T-cell (primary cell): ENCODE measurements at places on chromosomes 3 and 15. TPM values are rescaled to one million over a fixed set of nuclear protein-coding genes. Genes with fewer than 3 reads are reported as not detected.

Gene LRRC31
- total RNA-seq = not detected

Gene SLC9C1
- total RNA-seq = not detected

Gene SIDT1
- 75.5 TPM for total RNA-seq

Gene ACTC1
- not detected for total RNA-seq

Gene CEP70
- 14.5 TPM for total RNA-seq

Gene FBXL22
- 2.0 TPM for total RNA-seq

Gene KPNA1
- total RNA-seq = 56.8 TPM

Gene TLR9
- total RNA-seq = 2.5 TPM

Gene GOLGA8T
- total RNA-seq = 0.82 TPM

Gene IQCH
- 2.6 TPM for total RNA-seq

Gene TBC1D2B
- 90.2 TPM for total RNA-seq

Gene RASGRF1
- 0.22 TPM for total RNA-seq

Gene CPN2
- 0.13 TPM for total RNA-seq

Gene COX17
- total RNA-seq = 33.1 TPM

Gene NDN
- total RNA-seq = 0.26 TPM

Gene IL17RE
- total RNA-seq = 1.1 TPM

Gene SLC12A1
- not detected for total RNA-seq

Gene SLC15A2
- total RNA-seq = 3.0 TPM

Gene C15orf39
- 25.2 TPM for total RNA-seq

Gene KLF15
- total RNA-seq = 0.70 TPM

Gene MYEF2
- total RNA-seq = 24.8 TPM

Gene CLDN18
- not detected for total RNA-seq

Gene CD200R1L
- total RNA-seq = not detected

Gene CCR4
- 85.4 TPM for total RNA-seq

Gene GNAT1
- not detected for total RNA-seq

Gene CPNE9
- total RNA-seq = 0.26 TPM

Gene FBXL2
- not detected for total RNA-seq

Gene CAPN3
- total RNA-seq = 19.8 TPM

Gene C3orf20
- total RNA-seq = 0.33 TPM

Gene CXCR6
- total RNA-seq = 14.7 TPM

Gene CRTAP
- total RNA-seq = 27.8 TPM

Gene ARNT2
- total RNA-seq = not detected

Gene PPP2R3A
- total RNA-seq = 0.47 TPM

Gene SLC9A9
- total RNA-seq = 24.4 TPM

Gene RNF123
- total RNA-seq = 79.8 TPM

Gene MINAR1
- 0.32 TPM for total RNA-seq

Gene PP2D1
- total RNA-seq = not detected

Gene SEMA3G
- total RNA-seq = 1.9 TPM

Gene ALDH1L1
- 0.20 TPM for total RNA-seq

Gene GOLGA8S
- 0.32 TPM for total RNA-seq

Gene RCCD1
- 21.2 TPM for total RNA-seq

Gene DENND4A
- total RNA-seq = 67.1 TPM

Gene FOXB1
- not detected for total RNA-seq

Gene ERICH6
- 0.28 TPM for total RNA-seq

Gene PLSCR5
- not detected for total RNA-seq

Gene VPS13C
- total RNA-seq = 85.6 TPM

Gene PRSS50
- total RNA-seq = not detected

Gene HYKK
- total RNA-seq = 1.7 TPM

Gene LMAN1L
- total RNA-seq = 1.6 TPM

Gene TMEM207
- not detected for total RNA-seq

Gene DUOX1
- not detected for total RNA-seq

Gene CCR3
- not detected for total RNA-seq

Gene EOMES
- total RNA-seq = 22.8 TPM

Gene TRH
- total RNA-seq = not detected

Gene ABHD17C
- total RNA-seq = 3.0 TPM

Gene CELSR3
- total RNA-seq = 6.2 TPM

Gene RYR3
- 0.07 TPM for total RNA-seq

Gene TRIM59
- total RNA-seq = 19.4 TPM

Gene C3orf80
- 0.35 TPM for total RNA-seq
